Stimulated activated CD8-positive, alpha-beta memory T cell treated with anti-CD3 and anti-CD28 coated beads, Interleukin-2, amount 100 ng/mL, for 48 hours (primary cell): ENCODE measurements at places on chromosomes 11 and 22.

DNA sequence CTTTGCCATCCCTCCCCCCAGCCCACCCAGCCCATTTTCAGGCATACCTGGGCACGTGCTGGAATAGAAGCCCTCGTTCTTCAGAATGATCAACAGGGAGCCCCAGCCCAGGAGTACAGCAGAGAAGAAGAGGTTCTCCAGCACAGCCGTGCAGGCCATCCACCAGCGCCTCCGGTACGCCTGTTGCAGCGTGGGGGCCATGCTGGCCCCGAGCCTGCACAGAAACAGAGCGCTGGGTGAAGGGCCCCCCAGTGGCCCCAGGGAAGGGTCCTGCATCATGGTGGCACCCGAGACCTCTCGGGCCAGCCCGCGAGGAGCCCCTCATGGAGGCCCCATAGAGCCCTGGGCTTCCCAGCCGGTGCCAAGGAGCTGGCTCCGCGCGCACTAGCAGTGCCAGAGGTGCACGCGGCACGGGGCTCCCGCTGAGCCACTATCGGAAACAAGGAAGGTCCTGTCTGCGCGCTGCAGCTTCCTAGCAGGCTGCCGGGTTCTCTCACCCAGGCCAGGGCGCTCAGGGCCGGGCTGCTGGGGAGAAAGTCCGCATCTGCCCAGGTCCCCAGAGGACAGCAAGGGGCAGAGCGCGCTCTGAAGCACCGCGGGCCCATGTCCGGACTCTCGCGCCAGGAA, 1.5 kb downstream of the SLC43A1 start:
- peak; percentile 12 for DNase-seq

DNA sequence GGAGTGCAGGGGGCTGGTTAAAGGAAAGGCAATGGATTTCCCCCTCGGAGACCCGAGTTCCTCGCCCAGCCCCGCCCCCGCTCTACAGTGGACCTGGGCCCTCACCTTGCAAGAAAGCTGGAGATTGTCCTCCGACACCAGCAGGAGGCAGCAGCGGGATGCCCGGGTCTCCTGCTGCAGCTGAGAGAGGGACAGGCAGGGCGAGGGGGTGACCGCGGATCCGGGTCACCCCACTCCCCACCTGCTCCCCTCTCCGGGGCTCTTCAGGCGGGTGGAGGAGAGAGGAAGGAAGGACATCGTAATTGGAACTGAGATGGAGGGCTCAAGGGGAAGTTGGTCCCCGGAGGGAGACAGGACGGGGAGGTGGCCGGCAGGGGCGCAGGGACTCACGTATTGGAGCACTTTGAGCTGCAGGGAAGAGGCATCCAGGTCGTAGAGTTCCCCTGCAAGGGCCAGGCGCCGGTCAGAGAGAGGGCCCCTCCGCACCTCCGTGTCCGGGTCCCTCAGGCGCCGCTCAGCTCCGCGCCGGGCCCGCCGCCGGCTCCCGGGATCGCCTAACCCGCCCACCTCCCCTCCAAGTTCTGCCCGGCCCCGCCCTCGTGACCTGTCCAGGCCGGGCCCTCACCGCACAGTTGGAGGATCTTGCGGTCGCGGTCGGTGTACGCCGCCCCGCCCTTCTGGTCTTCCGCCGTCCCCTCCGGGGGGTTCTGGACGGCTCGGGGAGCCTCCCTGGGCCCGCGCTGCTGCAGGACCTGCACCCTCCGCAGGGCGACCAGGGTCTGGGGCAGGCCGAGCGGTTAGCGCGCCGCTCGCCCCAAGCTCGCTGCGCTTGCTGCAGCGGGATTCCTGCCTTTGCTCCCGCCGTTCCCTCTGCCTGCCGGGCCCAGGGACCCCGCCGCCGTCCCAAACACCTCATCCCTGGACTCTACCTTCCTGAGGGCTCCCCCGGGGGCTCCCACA, 84.1 kb downstream of the PDE2A start:
- peak; percentile 33 for DNase-seq

GRCh38 chr11:92892802-92893684, 76.4 kb upstream of the MTNR1B start:
- DNase-seq = no peak

DNA sequence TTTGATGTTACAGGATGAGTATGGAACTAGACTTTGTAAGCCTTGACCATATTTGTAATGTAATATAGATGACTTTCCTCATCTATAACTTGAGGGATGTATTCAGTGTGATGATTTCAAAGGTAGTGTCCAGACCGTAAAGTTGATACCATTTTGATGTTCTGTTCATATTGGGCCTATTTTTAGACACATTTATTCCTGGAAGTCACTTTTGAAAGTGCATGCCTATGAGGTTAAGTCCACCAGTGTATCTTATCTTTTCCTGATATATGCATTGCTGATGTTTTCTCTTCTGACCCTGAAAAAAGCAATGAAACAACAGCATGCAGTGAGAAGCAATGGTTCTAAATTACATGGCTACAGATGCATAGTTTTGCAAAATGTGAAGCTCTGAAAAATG, 244.7 kb upstream of the PDGFD start:
- no peak for DNase-seq

- no peak for DNase-seq
Measured at GRCh38 chr11:61691380-61692156, 11.4 kb downstream of the DAGLA start.

GRCh38 chr11:68498903-68499883, 38.6 kb downstream of the PPP6R3 start:
- DNase-seq = no peak

DNA sequence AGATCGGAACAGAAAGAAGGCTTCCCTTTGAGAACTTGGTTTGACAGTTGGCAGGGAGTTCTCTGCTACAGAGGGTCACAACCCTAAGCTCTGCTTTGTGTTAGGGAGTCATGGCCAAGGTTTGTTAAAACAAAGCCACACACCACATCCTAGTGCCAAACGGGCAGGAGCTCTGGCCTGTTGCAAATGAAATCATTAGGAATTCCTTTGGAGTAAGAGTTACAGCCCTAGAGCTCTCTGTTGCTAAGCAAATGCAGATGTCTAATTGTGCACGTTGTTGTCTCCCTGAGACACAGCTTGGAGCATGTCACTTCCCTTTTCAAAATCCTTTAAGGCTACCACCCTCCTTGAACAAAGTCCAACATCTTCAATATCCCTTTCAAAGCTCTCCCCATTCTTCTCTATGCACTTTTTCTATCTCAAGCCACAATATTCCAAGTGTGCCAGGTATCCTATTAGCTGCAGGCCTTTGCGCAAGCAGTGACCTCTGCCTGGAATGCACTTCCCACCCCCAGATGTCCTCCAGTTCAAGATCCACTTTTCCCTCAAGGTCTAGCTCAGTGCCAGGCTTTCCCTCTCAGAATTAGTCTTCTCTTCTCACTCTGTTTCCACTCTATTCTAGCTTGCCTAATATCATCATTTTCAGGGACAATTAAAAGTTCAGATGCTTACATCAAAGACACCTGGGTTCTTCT, 253.7 kb upstream of the POU2AF2 start:
- no peak for DNase-seq

GRCh38 chr11:114295676-114296604, at the start of gene NNMT:
Gene NNMT, plus strand, starts transcription at chr11:114296399. Its CDS starts 158 bp downstream, at chr11:114296557.
- DNase-seq = no peak

GRCh38 chr22:29477723-29478318, 2.2 kb upstream of the NEFH start:
- DNase-seq = no peak

- no peak for DNase-seq
Measured at GRCh38 chr11:71311176-71311925, 59.0 kb upstream of the SHANK2 start.

GRCh38 chr11:75160220-75160757, 9.4 kb downstream of the SLCO2B1 start:
- no peak for DNase-seq

DNA sequence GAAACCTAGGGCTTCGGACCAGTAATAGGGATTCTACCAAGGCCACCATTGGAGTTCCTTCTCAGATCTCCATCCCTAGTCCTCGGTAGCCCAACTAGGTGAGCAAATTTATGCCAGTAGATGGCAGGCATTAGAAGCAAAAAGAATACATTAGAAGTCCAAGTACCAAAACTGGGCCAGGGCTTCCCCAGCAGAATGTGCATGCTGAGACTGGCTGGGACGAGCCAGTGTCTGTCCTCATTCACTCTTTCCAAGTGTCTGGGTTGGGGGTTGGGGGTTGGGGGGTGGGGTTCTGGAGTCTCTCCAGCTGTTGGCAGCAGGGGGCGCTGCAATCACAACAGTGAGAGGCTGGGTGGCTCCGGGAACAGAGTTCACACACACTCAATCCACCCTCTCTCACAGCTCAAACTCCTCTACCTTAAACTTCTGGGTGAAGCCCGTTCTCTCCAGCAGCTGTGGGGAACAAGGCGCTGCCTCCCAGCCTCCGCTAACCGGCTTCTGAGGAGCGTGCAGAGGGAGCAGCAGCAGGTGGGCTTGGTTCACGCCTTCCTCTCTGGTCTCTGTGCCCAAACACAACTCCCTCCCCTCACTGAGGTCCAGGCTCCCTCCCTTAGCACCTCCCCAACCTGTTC, 57.5 kb downstream of the BTG4 start:
- peak; percentile 57 for DNase-seq

DNA sequence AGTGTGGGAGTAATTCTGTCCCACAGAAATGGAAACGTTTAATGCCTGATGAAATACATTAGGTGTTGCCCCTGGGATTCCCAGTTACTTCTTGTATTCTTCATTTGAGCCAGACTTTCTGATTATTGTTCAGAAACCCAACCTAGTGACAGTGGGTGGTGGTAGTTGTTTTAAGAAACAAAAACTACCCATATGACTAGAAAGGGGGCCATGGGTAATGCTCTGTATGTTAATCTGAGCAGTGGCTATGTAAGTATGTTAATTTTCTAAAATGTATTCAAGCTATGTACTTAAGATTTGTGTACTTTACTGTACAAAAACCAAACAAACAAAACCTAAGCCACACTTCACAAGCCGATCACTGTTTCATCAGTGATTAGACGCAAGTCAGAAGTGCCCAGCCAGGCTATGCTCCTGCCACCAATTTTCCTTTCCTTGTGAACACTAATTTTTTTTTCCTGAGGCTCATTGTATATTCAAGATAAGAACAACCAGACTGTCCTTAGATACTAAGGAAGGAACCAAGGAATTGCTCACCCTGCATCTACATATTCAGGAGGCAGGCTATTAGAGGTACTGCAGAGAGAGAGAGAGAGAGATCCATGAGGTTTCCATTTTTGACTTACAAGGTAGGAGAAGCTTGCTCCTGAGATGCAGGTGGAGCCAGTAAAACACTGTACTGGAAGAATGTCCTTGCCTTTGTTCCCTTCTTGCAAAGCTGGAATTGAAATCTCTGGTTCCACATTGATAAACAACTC, 122.7 kb downstream of the DBX1 start:
- DNase-seq = no peak

DNA sequence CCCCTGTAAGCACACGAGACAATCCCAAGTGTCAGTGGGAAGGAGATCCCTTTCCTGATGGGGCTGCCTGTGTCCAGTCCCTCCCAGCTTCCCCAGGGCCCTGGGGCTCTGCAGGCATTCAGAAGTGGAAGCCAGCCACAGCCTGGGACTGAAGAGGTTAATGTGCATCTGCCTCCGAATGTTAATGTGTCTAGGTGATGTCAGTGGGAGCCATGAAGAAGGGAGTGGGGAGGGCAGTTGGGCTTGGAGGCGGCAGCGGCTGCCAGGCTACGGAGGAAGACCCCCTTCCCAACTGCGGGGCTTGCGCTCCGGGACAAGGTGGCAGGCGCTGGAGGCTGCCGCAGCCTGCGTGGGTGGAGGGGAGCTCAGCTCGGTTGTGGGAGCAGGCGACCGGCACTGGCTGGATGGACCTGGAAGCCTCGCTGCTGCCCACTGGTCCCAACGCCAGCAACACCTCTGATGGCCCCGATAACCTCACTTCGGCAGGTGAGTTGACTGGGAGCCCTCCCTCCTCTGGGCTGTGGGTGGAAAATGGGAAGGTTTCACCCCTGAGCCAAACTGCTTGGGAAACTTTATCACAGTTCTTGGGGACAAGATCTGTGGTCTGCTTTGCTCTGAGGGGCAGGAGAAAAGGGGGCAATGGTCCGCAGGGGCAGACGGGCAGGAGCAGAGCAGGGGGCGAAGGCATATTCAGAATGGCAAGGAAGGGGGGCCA, at the start of gene MCHR1:
TSS of gene MCHR1 (plus strand) at position 236 of the 715 bp plus-strand sequence. CDS start at position 405, 169 bp downstream.
- DNase-seq = no peak

DNA sequence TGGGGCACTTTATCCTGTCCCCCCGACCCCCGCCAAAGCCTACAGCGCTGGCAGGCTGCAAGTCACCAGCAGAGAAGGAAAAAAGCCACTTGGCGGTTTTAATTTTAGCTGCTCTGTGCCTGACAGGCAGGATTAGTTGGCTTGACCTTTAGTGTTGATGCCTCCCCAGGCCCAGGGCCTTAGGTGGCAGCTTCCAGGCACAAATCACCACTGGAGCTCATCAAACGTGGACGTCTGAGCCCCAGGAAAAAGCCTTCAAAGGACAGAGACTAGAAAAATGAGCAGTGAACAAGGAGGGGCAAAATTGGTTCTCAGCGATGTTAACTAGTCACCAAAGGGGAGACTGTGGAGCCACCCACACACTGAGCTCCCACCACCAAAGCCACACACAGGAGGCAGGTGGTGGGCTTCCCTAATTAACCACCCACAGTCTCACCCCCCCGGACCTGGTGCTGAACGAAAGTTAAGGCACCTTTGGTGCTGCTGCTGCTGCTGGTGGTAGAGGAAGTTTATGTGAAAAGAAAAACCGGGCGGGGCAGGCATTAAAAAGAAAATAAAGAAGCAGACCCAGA, 4.4 kb upstream of the PYGM start:
- peak; percentile 26 for DNase-seq

DNA sequence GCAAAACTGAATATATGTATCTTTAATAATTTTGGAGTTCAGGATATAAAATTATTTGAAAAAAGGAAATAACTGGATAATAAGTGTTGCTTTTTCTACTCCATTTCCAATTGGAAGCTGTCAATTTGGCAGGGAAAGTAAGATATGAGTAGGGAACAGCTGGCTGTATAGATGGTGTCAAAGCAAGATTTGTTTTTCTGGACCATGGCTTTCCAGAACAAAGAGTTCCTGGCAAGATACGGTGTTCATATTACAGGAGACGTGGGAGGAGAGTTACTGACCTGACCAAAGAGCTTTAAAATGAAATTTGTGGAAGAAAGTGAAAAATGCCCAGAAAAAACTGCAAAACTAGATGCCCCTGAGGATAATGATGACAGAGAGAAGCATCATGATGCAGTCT, 442.7 kb upstream of the KIRREL3 start:
- no peak for DNase-seq

GRCh38 chr11:47160753-47161133, 15.9 kb downstream of the ARFGAP2 start:
- DNase-seq = no peak

DNA sequence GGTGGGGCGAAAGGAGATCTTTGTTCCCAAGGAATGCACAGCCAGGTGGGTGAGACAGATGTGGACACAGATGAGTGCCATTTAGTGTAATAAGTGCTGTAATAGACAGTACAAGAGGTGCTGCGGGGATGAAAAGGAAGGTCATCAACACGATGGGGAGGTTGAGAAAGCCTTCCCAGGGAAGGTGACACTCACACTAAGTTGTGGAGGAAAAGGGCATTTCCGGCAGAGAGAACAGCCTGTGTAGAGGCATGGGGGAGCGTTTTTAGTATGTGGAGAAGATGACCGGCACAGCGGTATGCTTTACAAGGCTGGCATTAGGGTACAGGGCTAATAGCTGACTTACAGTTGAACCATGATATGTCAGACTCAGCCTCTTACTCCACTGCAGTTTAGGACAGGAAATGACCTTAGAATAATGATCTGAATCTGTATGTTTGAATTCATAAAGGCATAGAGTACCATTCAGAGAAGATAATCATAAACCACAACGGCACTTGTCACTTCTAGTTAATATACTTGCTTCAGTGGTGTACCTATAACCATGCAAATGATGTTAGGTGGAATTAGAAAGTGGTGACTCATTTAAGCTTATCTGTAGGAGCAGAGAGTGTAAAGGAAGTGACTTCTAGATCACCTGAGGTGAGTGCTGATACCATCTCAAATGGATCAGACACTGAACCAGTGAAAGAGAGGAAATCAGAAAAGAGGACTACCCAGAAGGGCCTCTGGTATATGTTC, 60.6 kb downstream of the FAM83F start:
- no peak for DNase-seq
